Gastrocnemius medialis (tissue), 4 donors: ENCODE measurements at places on chromosomes 16 and 17.
A peak's percentile ranks its signal among the peaks of the same experiment; 100 is the strongest.

GRCh38 chr17:76534831-76535732, 2.4 kb downstream of the CYGB start:
- no peak for DNase-seq

DNA sequence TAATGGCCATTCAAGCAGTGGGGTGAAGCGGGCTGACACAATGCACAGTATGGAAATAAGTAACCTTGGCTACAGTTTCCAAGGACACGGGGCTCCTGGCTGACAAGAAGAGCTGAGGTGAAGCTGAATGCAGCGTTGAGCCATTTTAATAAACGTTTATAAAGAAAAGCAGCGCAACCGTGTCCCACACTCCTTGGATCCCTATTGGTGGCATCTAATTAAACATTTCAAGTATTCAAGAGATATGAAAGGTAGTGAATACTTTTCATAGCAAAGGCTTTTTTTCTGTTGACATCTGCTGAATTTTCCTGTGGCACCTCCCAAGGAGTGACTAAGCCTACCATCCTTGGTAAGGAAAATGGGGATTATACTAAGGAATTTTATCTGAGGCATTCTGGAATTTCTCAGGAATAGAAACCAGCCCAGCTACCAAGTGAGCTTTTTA, 26.5 kb downstream of the DUSP14 start:
- DNase-seq: no peak

DNA sequence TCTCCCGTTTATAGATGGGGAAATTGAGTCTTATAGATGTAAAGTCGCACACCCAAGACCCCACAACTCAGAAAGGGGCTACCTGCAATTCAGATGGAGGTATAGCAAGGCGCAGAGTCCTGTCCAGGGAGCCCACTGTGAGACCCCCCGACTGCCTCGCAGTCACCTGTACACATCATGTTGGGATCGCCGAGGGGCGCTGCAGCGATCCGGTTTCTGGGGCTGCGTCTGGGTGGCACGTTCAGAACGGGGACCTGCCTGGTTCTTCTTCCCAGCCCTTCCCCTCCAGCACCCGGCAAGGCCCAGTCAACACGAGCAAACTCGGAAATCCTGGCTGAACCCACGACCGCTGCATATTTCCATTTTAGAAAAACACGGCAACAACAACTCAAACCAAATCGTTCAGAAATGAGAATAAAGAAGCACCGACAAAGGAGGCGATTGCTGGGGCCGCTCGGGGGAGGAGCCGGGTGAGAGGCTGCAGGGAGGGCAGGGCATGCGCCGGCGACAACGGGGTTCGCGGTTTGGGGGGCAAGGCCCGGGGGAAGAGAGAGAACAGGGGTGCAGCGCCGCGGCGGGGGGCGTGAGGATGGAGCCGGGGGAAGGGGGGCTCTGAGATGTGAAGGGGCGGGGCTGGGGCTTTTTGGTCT, 643 bp downstream of the HSDL1 start:
- DNase-seq: no peak

DNA sequence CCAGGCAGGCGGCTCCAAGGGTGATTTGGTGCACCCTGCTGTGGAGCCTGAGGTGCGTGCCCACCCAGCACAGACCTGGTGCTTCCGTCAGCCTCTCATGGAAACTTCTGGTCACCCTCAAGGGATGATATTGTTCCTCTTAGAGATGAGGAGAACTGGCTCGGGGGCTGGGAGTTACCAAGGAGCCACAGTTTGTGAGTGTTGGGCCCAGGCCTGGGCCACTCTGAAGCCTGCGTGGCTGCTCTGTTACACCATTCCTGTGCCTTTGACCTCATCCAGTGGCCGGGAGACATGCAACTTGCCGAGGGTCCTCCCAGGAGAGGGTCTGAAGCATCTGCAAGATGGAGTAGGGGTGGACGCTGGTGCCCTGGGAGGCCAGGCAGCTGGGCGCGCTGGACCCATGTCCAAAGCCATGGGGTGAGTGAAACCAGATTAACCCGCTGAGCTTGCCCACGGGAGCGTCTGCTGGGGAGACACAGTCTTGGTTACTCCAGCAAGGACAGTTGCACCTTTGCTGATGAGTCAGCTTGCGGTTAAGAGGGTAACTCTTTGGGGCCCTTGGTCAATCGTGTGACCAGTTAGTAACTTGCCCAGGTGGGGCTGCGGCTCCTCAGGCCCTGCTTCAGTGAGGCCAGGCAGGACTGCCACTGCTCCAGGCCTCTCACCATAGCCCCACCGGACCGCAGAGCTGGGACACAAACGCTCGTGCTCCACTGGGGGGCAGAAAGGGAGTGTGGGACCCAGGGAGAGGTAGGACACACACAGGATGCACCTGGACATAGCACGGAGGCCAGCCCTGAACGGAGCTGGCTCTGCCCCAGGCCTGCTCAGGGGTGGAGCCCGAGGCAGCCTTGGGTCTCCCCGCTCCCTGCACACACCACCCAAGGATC, 7.5 kb downstream of the C16orf90 start:
- no peak for DNase-seq

- peak; percentile 21 for DNase-seq
Observed at GRCh38 chr17:44556166-44556831, 985 bp upstream of the FZD2 start.

GRCh38 chr16:50207652-50208051, 54.5 kb downstream of the TENT4B start:
- DNase-seq: no peak
